Fibroblast of lung (primary cell): ENCODE measurements at places on chromosomes 2 and 18.
A peak's percentile ranks its signal among the peaks of the same experiment; 100 is the strongest.

GRCh38 chr2:227780981-227781615 lies 32.5 kb upstream of the CCL20 start:
- no peaks in the 10 kb centered on the region for H3K4me1 ChIP-seq
- H3K36me3 ChIP-seq = no peaks in the 10 kb centered on the region
- DNase-seq = no peak
- H3K27ac ChIP-seq = no peak overlapping the region

DNA sequence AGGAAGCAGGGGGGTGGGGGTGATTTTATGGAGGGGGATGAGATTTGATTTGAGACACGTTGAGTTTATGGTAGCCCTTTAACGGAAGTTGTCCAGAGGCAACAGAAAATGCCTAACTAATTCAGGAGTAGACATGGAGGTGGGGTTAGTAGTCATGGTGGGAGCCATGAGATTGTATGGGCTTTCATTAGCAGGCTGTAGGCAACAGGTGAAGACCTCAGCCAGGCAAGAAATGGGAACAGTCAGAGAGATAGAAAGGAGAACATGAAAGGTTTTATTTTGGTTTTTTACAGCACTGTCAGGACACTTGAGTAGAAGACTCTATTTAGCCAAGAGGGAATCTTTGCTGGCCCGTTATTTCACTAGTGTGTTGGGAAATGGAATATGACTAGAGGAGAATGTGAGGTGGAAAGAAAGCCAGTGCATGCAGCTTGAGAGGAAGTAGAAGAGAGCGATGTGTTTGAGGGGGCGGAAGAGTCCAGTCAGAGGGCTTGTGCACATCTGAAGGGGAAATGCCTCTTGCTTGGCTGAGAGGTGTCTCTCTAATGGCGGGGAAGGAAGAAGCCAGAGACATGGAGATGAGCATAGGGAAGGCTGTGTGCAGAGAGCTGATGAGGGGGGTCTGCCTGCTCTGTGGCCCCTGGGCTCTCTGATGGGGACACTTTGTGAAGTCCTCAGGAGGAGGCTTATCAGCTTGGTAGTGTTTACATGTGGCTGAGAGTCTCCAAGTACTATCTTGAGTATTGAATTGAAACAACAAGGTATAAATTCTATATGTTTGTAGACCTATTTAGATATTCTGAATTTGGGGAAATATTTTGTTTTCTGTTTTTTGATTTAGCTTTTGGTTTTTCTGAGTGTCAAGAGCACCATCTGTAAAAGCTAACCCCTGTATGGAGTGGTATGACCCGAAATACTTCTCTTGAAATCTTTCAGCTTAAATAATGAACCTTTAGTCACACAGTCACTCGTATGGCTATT lies 66.9 kb upstream of the ITM2C start:
- DNase-seq = peak; percentile 66
- H3K36me3 ChIP-seq = peaks cover 4% of the 10 kb centered on the region

DNA sequence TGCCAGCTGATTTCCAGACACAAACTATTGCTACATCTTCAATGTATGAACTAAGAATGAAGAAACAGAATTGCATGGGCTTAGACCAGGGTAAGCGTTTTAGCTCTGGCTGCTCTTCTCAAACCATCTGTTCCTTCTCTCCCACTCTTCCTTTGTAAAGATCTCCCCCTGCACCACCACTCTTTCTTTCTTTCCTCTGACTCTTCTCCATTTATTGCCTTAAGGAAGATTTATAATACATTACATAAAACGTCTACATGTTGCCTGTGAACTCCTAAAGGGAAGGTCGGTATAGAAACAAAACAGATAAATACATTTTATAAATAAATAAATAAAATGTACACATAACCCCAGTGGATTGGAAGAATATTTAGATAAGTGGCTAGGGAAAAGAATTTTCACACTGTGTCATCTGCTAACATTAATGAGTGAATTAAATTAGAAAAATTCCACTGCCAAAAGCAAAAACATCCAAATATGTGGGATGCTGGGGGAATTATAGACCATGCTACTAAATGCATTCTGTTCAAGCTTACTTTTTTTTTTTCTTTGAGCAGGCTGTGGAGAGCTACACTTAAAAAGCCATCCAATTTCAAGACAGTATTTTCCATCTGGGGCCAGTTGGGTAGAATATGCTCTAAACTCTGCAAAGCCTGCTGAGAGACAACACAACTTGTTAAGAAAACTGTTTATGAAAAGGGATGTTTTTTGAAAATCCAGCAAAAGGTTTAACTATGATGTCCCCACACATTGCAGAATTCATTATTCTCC lies 41.5 kb downstream of the NCKAP5 start:
- no peaks in the 10 kb centered on the region for H3K36me3 ChIP-seq
- H3K27me3 ChIP-seq = no peaks in the 10 kb centered on the region
- DNase-seq = peak; percentile 31
- H3K4me1 ChIP-seq = no peaks in the 10 kb centered on the region
- no peak overlapping the region for H3K4me3 ChIP-seq
- H3K27ac ChIP-seq = no peak overlapping the region

- H3K27ac ChIP-seq = no peak overlapping the region
- H3K27me3 ChIP-seq = no peaks in the 10 kb centered on the region
- H3K4me1 ChIP-seq = peaks cover 2% of the 10 kb centered on the region
- DNase-seq = peak; percentile 76
- H3K36me3 ChIP-seq = no peaks in the 10 kb centered on the region
- no peak overlapping the region for H3K4me3 ChIP-seq
Measured at GRCh38 chr18:49100226-49100968, 149.6 kb upstream of the SMAD7 start.
